Omental fat pad (tissue), 4 donors: ENCODE measurements at places on chromosomes 5 and 9. TPM values are rescaled to one million over a fixed set of nuclear protein-coding genes. Genes with fewer than 3 reads are reported as not detected.

The IFNE gene
- 1.8 TPM for total RNA-seq

The GABRA6 gene
- not detected for total RNA-seq

The NDUFB6 gene
- total RNA-seq: 39.0 TPM

DNA sequence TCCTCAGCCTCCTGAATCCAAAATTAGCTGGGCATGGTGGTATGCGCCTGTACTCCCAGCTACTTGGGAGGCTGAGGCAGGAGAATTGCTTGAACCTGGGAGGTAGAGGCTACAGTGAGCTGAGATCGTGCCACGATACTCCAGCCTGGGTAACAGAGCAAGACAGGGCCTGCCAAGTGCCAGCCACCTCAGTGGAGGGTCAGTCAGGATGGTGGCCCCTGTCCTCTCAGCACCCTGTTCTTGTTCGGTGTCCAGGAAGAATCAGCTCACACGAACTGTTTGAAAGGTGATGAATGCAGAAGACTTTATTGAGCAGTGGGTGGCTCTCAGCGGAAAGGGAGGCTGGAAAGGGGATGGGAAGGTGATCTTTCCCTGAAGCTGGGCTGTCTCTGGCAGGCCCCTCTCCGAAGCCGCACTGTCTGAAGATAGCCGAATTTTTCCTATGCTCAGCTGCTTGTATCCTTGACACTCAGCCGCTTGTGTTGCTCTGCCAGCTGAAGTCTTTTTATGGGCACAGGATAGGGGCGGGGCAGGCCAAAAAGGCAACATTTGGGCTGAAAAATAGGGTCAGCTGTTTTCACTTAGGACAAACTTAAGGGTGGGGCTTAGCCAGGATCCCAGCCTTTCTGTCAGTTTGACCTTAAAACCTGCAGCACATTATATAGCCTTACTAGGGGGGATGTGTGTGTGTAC is 50.9 kb downstream of the UBE2R2 start:
- no peak for DNase-seq

- no peak for DNase-seq
These were observed 9.4 kb downstream of the SLC6A19 start for GRCh38 chr5:1210832-1211251.

DNA sequence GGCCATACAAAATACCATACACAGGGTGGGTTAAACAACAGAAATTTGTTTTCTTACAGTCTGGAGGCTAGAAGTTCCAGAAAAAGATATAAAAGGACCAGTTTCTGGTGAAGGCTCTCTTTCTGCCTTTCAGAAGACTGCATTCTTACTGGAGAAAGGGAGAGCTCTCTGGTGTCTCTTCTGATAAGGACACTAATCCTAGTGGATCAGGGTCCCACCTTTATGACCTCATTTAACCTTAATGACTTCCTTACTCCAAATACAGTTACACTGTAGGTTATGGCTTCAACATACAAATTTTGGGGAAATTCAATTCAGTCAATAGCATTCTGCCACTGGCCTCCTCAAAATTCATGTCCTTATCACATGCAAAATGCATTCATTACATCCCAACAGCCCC is 351.9 kb upstream of the POU5F2 start:
- DNase-seq: no peak

- DNase-seq: no peak
These were observed 536.6 kb downstream of the RAB3C start for GRCh38 chr5:59119480-59119879.

DNA sequence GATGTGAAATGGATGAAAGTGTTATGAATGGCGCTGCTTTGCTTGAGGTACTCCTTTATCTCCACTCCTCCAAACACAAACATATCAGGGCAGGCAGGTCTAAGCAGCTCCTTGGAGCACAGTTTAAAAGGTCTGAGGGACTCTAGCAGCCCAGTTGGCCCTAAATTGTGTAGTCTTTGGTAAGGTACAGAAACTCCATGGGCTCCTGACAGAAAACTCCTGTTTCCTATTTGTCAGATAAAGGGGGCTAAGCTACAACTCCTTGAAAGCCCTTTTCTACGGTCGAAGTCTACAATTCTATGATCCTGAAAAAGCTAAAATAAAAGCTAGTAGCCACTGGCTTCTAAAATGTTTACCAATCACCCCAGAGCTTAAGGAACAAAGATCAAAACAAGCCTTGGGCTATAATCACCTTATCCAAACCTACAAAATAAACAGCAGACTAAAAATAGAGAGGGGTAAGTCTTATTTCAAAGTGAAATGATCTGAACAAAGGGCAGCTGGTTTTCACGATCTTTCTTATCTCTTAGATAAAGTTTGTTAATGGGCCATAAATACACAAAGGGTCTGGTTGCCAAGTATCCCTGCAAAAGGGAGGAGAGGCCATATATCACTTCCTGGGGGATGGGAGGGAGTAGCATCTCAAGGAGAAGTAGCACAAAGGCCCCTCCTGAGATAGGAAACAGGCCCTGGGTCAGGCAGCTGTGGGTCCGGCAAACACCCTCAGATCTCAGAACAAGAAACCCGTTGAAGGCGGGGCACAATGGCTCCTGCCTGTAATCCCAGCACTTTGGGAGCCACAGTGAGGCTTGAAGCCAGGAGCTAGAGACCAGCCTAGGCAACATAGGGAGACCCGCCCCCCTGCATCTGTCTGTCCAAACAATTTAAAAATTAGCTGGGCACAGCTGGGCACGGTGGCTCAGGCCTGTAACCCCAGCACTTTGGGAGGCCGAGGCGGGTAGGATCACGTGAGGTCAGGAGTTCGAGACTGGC is 28.3 kb upstream of the DENND4C start:
- DNase-seq: no peak
